ENCODE measurements at places on chromosomes 6 and 20.

GRCh38 chr6:215335-216034, 76.8 kb upstream of the DUSP22 start:
- DNase-seq: peak; percentile 81

DNA sequence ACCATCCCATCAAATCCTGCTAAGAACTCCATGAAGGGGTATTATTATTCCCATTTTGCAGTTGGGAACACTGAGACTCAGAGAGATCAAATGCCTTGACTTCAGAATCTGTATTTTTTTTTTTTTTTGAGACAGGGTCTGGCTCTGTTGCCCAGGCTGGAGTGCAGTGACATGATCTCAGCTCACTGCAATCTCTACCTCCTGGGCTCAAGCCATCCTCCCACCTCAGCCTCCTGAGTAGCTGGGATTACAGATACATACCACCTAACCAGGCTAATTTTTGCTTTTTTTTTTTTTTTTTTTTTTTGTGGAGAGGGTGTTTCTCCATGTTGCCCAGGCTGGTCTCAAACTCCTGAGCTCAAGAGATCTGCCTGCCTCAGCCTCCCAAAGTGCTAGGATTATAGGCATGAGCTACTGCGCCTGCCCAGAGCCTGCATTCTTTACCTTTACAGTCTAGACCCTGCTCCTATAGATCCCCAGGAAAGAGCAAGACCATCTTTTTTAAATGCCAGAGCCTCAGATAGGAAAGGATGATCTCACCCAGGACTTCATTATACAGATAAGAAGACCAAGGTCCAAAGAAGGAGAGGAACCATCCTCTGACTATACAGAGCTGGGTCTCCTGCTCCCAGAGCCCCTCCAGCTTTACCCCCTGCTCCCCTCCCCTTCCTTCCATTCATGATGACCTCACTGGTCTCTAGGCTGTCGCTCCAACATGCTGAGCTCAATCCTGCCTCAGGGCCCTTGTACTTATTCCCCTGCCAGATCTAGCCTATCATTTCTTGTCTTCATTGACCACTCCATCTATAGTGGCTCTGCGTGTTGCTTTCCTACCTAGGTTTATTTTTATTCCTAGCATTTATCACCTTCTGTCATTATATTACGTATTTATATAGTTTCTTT, 138.6 kb downstream of the CEBPB start:
- DNase-seq: no peak

DNA sequence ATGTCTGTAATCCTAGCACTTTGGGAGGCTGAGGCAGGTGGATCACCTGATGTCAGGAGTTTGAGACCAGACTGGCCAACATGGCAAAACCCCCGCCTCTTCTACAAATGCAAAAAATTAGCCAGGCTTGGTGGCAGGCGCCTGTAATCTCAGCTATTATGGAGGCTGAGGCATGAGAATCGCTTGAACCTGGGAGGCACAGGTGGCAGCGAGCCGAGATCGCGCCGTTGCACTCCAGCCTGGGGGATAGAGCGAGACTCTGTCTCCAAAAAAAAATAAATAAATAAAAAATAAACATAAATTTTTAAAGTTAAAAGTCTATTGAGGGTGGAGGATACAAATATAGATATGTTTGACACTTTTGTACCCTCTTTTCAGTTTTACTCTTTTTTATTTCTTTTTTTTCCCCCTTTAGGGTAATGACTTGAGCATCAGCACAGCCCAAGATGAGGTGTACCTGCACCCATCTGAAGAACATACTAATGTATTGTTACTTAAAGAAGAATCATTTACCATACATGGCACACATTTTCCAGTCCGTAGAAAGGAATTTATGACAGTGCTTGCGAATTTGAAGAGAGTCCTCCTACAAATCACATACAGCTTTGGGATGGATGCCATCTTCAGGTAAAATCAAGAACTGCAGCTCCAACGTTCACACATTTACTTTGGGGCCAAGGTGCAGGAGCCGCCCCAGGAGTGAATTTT, 368.9 kb downstream of the LAMA2 start:
- peak; percentile 38 for DNase-seq

GRCh38 chr6:71238351-71238750, 50.3 kb upstream of the OGFRL1 start:
- no peak for DNase-seq

DNA sequence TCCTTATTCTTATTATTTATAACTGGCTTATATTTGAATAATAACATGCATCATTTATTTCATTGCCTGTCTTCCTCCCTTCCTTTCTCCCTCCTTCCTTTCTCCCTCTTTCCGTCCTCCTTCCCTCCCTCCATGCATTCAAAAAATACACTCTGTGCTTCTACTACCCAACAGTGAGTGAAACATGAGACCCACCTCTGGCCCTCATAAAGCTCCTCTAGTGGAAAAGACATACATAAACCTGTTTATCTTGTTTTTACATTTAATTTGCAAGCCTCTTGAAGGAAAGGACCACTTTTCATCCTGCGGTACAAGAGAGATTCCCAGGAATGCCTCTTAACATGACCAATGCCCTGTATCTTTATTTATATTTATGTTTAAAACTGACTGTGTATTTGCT, 21.8 kb upstream of the ISM1 start:
- no peak for DNase-seq

DNA sequence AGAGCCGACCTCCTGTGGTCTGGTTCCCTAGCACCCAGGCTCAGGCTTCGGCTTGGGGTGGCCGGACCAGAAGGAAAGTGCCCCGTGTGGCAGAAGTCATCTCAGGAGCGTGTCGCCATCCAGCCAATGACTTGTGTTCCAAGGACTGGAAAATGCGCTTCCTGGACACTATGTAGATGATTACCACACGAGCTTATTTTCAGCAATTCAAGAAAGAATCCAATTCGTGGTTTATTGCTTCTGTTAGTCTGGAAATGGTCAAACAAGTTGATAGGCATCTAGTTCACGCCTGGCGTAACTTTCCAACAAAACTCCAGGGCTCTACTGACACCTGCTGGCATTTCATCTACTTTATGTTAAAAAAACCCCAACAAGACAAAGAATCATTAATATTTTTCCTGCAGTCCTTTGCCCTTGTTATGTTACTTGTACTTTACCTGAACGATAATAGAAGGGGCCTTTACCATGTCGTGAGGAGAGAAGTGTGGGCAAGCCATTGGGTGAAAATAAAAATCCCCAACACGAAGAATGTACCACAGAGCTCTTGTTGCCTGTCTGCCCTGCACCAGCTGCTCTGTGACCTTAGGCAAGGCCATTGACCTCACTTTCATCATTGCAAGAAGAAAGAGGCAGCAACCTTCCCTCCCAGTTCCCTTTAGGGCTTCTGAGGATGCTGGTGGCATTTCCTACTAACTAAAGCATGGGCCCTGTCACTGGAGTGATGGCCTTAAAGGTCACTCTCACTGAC, 154.7 kb upstream of the LAMP5 start:
- no peak for DNase-seq

DNA sequence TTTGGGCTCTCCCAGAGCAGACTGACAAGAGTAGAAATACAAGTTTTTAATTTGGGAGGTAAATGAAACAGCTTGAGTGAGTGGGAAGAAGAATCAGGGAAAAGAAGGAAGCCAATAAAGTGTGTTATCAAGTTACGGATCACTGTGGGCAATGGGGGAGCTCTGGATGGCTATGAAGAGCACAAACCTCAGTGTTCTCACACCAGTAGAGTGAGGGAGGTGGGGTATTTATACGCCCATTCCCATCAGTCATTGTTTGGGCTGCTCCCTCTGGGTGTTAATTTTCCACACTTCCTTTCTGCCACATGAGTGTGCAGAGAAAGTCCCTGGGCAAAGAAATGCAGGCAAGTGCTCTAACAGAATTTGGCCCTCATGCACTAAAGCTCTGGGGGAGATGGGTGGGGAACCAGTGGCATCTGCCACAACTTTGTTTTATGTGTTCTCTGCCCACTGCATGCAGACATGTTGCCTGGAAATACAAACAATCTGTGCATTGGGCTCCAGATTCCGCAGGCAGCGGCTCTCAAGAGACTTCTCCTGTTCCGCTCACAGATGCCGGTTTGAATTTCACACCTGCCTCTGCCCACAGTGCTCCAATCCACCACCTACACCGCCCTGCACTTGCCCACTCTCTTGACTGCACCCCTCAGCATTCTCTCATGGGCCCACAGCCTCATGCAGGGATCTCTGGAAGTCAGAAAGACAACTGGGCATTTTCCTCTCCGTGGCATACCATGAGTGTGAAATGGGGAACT, 211.1 kb upstream of the RNF24 start:
- DNase-seq: no peak

GRCh38 chr20:16555754-16556153, 17.5 kb downstream of the KIF16B start:
- no peak for DNase-seq

DNA sequence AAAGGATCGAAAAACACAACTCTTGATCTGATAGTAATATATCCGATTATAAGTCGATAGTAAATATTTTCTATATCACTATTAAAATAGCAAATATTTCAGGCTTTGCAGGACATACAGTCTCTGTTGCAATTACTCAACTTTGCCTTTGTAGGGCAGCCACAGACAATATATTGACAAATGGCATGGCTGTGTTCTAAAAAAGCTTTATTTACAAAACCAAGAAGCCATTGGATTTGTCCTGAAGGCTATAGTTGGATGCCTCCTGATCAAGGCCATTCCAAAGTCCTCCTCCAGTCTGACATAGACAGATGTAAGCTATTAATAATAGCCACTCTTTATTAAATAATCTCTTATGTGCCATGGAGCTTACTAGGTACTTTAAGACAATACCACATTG, 5.9 kb downstream of the OCSTAMP start:
- DNase-seq: no peak

- no peak for DNase-seq
Observed at GRCh38 chr6:31042806-31043205, 32.5 kb downstream of the MUC22 start.

GRCh38 chr6:145587334-145587733, 148.0 kb downstream of the EPM2A start:
- no peak for DNase-seq

DNA sequence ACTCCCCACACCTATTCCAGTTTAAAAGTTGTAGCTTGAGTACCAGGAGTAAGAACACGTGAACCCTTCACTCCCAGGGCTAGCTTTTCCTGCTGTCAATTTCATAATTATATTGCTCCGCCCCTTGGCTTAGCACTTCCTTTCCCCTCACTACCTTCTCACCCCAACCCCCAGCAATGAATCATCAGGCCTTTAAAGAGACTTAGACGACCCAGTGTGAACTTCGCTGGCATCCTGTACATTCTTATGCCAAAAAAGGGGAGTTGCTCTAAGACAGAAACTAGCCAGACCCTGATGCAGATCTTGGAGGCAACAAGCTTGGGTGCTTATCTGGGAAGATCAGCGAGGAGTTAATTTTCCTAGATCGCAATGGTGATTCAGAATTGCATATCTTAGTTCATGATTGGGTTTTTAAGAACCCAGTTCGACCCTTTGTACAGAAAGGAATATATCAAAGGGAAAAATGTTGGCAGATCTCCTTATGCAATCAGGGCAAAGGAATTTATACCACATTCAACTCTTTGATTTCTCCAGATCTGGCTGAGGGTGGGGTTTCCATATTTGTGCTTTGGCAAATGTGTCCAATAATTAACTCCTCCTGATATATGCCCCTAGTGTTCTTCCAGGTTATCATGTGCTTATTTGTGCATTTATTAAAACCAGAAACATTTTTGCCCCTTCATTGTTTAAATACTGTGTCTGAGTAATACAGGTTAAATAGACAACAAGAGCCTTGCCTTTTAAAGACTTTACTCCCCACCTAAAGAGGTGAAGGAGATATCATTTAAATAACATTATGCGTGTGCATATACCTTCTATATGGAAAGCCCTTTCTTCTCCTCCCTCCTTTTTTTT, 8.1 kb upstream of the ATXN1 start:
- DNase-seq: no peak

DNA sequence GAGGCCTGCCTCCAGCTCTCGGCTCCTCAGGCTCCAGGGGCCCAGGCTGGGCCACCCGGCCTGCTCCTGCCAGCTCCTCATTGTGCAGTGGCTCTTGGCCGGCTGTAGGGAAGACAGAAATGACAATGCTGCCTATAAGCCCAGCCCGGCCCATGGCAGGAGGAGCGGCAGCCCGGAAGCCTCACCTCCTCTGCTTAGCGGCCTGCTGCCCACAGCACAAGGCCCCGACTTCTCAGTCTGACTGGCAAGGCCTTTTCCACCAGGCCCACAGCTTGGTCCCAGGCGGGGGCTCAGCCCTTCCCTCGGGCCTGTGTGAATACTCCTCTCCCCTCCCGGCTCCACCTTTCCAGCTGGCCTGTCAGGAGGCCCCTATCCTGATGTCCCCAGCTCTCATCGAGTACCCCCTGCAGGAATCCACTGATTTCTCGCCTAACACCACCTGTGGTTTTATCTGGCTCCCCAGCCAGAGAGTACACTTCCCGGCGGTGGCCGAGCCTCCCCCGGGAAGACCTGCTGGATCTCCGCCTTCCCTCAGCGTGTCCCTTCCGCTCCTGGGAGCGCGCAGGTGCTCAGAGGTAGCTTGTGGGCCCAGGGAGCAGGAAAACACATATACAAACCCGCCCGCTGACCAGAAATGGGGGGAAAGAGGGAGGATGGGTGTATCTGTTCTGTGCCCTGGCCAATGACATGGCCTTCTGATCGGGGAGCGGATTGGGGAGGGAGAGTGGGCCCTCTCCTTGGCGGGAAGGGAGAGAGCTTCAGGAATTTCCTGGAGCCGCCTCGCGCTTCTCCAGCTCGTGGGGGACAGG, 963 bp downstream of the DDRGK1 start:
- no peak for DNase-seq

DNA sequence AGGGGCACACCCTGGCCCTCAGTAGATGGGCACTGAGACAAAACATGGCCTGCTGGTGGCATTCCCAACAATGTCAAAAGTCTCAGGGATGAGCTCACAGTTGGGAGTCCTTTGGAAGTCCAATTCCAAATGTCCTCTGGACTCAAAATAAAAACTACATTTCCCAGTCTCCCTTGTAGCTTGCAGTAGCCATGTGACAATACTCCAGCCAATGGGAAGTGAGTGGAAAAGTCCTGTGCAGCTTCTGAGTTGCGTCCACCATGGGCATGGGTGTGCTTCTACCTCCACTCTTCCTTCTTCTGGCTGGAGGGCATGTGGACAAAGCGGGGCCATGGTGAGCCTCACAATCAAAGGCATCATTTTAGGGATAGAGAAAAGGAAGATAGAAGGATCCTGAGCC, 5.8 kb upstream of the ADAM33 start:
- no peak for DNase-seq

GRCh38 chr6:72084992-72085569, 198.7 kb downstream of the RIMS1 start:
- no peak for DNase-seq

- DNase-seq: no peak
Observed at GRCh38 chr6:145262771-145263170, 472.5 kb downstream of the EPM2A start.

DNA sequence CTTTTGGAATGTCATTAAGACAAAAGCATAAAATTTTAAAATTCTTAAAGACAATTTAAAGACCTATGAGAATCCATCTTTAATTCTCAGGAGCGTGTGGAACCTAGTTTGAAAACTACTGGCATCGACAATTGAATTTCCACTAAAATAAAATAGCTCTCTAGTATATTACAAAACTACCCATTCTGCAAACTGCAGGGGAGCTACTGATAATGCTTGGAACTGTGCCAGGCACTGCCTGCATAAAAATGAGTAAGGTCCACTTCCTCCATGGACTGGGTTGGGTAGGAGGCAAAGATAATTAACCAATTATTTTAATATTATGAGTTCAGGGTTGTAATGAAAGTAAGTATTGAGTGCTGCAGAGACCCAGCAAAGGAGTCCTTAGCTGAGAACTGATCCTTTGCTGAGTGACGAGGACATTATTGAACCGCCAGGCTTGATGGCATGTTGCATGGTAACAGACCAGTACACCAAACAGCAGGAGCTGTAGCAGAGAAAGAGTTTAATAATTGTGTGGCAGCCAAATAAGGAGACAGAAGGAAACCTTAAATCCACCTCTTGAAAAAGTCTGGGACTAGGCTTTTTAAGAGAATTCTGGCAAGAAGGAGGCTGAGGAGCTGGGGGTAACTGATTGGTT, 261.3 kb downstream of the ESR1 start:
- no peak for DNase-seq

Data from stimulated activated CD4-positive, alpha-beta T cell treated with anti-CD3 and anti-CD28 coated beads, Interleukin-15, amount 100 ng/mL, for 48 hours (primary cell).